NCI-H2171 (cell line): ENCODE measurements at places on chromosomes 5 and 9.

- no peak for DNase-seq
These were observed 140.3 kb downstream of the LPAR1 start for GRCh38 chr9:110897943-110898342.

DNA sequence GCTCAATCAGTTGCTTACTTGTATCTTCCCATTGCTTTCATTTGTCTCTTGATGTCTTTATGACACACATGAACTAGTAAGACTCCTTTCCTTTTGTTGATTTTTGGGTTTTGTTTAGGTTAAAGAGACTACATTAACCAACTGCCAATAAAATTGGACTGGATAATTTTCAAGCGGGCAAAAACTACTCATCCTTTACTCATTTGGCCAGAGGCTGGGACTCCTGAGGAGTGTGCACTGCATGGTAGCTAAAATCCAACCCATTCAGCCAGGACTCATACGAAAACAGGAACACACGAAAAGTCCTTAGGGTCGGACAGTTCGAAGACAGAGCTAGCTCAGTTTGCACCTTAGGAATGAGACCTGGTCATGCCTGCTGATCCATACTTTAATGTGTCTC lies 6.0 kb downstream of the SLC46A2 start:
- DNase-seq = no peak

GRCh38 chr5:56278335-56278753 lies 45.2 kb upstream of the ANKRD55 start:
- DNase-seq = no peak

DNA sequence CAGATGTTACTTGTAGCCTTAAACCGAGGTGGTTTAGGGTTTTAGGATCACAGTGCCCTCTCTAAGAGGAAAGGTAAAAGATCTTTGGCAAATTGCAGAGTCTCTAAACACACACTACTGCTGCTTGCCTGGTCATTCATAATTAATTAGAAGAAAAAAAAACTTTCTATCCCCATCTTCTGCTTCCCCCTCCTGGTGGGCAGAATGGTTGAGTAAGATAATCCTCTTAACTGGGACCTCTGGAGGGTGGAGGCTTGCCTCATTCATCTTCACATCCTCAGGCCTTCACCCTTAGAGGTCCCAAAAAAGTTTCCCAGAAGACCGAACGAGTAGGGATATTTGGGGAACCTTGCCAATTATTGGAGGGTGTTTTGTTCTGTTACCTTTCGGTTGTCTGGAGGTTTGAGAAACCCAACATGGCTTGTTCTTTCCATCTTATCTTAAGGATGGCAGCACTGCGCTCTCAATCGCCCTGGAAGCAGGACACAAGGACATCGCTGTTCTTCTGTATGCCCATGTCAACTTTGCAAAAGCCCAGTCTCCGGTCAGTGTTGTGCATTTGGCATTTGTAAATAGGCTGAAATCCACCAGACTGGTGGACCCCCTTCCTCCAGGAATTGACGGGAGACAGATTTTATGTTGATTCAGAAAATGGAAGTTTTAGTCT lies 97.3 kb upstream of the DMRT1 start:
- DNase-seq = no peak

GRCh38 chr9:34185778-34186551 lies 7.1 kb downstream of the UBAP1 start:
- DNase-seq = no peak

- no peak for DNase-seq
These were observed 86.3 kb upstream of the IFNK start for GRCh38 chr9:27437652-27438373.

GRCh38 chr5:110159202-110159601 lies 469.5 kb downstream of the MAN2A1 start:
- DNase-seq = no peak

DNA sequence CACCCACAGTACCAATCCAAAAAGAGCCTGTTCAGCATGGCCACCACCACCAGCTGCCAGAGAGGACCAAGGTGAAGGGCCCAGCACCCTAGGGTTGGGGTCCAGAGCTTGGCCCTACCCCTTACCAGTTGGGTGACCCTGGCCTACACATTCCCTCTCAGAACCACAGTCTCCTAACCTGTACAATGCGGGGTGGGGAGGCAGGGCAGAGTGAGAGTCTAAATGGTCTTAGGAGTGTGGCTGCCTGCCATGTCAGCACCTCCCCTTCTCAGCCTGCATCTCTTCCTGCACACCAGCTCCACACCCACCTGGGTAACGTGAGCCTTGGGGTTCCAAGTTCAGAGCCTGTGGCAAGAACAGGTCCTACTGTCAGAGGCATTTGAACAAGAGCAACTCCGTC lies 92.2 kb downstream of the C5orf15 start:
- DNase-seq = no peak

DNA sequence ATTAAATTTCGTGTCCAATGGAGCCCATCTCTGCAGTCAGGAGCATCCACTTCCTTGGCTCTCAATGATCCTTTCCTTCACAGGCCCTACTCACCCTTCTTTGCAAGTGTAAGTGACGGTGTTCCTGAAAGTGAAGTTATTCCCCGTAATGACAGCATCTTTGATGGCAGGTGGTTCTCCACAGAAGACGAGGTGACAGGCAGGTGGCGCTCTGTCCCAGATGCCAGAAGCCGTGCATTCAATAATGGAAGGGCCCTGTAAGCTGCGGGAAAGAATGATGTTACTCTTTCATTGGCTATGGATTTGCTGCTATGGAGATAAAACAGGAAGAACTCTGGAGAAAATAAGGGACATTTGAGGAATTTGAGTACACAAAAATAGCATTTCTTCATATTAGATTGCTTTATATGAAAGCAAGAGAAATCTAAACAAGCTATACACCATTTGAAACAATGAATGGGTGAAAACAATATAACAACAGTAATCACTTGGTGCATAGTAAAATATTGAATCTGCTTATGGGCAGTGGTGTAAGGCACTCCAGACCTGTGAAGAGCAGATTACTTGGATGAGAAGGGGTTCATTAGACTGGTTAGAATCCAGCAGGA lies 89.9 kb upstream of the TXNDC8 start:
- DNase-seq = no peak

- peak; percentile 2 for DNase-seq
These were observed 1033.4 kb downstream of the TLE4 start for GRCh38 chr9:80605129-80605528.

DNA sequence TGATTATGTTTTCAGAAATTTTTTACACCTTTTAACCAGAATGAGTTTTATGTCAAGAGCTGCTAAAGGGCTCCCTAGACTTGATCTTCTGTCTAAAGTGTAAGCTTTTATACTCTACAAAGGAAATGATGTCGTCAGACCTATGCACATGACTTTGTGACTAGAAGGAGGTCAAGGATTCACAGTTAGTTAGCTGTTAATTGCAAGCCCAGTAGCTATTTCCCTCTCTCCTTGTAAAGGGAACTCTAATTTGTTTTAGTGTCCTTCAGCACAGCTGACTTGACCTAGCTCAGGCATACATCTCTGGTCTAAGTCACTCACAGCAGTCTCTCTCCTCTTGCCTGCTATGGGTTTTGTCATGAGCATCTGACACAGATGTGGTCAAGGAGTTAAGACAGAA lies 173.5 kb upstream of the NREP start:
- no peak for DNase-seq

GRCh38 chr5:67917561-67917960 lies 298.0 kb upstream of the PIK3R1 start:
- DNase-seq = no peak

DNA sequence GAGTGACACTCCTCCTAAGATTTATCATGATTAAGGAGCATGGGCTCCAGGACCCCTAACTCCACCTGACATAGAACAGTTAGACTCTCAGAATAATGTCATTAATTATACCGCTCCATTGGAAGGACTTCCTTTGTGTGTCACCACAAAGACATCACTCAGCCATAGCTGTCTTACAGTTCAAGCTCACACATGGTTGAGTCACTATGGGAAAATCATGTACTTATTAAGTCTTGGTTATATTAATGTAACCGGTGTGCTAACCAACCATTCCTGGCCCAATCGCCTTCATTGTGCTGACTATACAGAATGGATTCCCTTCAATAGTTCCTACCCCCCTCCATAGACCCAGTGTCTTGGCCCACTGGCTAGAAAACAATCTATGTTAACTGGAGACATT lies 10.9 kb upstream of the MCCC2 start:
- no peak for DNase-seq

DNA sequence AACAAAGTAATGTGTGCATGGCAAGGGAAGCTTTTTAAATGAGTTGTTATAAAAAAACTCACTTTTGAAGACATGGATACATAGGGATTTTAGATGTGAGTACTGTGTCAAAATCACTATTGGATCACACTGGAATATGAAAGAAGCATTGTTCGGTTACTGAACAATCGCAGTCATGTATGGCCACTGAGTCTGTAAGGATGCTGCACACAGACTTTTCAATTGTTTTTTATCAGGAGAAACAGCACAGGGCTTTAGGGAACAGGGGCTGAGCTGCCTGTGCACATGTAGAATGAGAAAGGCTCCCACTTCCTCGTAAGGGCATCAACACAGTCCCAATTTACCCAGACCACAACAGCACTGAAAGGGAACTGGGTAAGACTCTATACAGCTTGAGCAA lies 1333.9 kb upstream of the DMAC1 start:
- no peak for DNase-seq

GRCh38 chr9:89999534-90000370 lies 394.9 kb downstream of the GADD45G start:
- DNase-seq = peak; percentile 36

DNA sequence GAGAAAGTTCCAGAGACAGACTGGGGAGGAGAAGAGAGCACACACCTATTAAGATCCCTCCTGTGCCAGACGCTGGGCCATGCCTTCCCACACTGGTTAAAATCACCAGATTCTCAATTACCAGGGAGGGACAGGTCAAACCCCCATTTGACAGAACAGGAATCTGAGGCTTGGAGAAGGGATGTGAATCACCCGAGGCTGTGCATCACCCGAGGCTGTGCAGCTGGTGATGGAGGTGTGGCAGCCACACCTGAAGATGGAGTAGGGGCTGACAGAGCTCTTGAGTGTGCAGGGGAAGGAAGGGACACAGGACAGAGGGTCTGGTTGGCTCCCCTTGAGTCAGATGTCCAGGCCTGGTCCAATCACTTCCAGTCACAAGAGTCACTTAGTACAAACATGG lies 70.6 kb downstream of the LMX1B start:
- no peak for DNase-seq

DNA sequence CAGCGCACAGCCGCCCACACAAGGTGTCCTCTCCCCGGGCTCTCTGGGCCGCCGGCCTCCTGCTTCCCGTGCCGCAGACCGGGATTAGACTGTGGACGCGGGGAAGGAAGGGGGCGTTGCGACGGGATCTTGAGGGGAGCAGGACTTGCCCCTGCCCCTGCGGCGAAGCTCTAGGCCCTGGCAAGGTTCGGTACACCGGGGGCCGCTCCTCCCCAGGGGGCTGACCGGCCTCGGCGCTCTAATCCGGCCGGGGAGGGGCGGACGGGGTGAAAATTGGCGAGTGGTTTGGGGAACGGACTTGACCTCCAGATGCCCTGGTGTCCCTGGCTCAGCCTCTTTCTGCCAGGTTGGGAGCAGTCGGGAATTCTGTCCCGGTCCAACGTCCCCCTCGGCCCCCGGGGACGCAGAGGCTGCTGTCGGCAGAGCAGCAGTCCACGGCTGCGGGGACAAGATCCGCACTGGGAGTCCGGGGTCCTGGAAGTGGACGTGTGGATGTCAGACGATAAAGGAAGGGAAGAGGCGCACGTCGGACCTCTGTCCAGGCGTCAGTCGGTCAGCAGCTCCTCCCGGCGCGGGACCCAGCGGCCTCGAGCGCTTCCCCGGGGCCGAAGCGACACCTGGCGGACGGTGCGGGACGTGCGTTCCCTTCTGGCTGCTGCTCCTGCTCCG lies 1.9 kb upstream of the CNTFR start:
- DNase-seq = no peak

DNA sequence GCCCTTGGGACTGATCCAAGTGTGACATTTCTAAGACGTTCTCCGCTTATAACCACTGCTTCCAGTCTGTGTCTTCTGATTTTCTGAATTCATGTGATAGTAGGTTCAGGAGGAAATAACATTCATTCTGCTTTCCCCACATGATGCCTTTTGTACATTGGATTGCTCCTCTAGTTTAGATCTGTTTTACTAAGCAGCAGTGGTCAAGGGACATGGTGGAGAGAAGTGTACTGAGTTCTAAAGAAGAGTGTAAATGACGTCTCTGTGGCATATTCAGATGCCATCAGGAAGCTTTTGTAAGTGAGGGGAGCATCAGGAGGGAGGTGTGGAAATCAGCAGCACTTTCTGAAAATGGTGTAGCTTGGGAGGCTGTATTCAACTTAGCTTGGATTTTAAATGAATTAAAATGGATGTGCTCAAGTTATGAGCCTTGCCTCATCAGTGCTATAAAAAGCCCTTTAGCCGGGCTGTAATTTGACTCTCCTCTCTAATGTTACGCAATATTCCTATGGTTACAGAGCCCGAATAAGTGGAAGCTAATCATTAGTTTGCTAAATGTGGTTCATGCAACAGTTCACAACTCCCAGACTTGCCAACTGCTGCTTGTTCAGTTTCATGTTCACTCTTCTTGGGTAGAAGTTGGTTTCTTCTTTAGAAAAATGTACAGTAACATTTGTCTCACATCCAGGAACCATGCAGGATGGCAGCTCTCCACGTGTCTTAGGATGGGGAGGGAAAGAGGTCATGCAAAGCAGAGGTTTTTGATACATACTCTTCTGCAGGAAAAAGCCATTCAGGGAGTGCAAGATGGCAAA lies 281.3 kb downstream of the ARHGAP26 start:
- DNase-seq = peak; percentile 47

GRCh38 chr5:164303646-164304215 lies 798.3 kb downstream of the MAT2B start:
- DNase-seq = no peak

DNA sequence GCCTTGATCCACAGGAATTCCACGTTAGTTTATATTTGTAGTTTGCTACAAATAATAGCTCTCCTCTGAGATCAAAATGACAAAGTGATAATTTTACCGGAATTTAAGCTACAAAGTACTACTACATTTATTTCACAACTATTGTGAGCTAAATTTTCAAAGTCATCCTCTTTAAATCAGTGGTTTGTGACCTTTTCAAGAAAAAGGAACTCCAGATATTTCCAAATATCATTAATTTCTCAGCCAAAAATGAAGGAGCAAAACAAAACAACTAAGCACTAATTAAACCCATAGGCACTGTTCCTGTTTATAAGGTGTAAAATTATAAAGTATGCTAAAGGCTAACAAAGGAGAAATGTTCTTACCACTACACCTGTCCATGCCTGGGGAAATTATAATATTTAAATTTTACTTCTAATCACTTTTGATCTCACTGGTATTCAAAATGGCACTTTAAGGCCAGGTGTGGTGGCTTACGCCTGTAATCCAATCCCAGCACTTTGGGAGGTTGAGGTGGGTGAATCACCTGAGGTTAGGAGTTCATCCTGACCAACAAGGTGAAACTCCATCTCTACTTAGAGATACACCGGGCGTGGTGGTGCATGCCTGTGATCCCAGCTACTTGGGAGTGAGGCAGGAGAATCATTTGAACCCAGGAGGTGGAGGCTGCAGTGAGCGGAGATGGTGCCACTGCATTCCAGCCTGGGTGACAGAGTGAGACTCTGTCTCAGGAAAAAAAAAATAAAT lies 77.5 kb downstream of the CEMIP2 start:
- DNase-seq = no peak

- no peak for DNase-seq
These were observed 398.3 kb downstream of the NTRK2 start for GRCh38 chr9:85067792-85068191.

- no peak for DNase-seq
These were observed 947 bp upstream of the MARCHF3 start for GRCh38 chr5:127031147-127031862.
